RKO (cell line): ENCODE measurements at places on chromosomes 6 and 20.

DNA sequence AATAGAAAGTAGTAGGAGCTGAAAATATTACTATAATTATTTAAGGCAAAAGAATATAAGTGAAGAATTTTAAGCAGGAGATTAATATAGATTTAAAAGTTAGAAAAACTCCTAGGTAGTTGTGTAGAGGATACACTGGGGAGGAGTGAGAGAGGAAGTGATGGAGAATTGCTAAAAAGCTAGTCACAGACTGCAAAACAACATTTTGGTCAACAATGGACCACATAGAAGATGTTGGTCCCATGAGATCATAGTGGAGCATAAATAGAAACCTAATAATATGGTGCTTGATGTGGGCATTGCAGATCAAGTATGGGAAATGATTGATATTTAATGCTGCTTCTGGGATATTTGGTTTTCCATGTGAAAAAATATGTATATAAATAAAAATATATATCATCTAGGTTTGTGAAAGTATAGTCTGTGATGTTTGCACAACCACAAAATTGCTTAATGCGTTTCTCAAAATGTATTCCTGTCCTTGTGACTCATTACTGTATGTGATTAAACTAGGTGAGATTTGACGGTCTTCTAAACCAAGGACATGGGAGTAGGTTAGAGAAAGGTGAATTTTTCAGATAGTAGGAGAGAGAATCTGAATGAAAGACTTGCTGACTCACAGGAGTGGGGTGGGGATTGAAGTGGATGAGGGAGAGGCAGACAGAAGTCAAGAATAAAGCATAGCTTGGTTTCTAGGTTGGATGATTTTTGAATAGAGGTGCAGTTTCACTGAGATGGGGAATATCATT lies 174.0 kb downstream of the BCKDHB start:
- DNase-seq = no peak

GRCh38 chr6:6981681-6982322 lies 126.0 kb upstream of the RREB1 start:
- no peak for DNase-seq

GRCh38 chr20:58744836-58745235 lies 52.2 kb downstream of the NPEPL1 start:
- no peak for DNase-seq

GRCh38 chr6:3414327-3415081 lies 42.3 kb downstream of the SLC22A23 start:
- DNase-seq = no peak

DNA sequence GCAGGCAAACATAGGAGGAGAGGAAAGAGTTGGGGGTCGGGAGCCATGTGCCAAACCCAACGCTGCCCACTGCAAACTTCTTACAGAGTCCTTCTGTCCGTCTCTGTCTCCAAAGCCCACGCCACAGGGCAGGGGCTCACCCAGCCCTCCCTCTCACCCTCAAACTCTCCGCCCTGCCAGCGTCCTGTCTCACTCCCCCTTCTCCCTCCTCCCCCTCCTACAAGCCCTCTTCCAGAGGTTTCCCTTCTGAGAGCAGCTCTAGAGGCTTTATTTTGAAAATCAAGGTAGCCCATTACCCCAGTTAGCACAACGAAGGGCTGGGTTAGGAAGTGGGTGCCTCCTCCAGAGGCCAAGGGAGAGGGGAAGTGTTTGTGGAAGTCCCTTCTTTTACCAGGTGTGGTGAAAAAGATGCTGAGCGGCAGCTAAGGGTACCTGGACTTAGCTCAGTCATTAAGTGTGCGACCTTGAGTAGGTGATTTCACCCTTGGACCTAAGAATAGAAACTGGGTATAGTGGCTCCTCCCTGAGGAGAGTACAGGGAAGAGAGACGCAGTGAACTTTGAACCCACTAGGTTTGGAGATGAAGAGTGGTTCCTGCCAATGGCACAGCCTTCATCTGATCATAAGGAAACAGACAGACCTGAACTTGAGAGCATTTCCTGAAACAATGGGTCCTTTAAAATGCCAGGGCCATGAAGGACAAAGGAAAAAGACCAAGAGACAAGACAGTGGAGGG lies 123.8 kb downstream of the BANF2 start:
- no peak for DNase-seq

GRCh38 chr6:69349771-69350170 lies 447.0 kb downstream of the LMBRD1 start:
- DNase-seq = no peak

- DNase-seq = no peak
Observed at GRCh38 chr6:99933129-99933528, 60.9 kb downstream of the MCHR2 start.

DNA sequence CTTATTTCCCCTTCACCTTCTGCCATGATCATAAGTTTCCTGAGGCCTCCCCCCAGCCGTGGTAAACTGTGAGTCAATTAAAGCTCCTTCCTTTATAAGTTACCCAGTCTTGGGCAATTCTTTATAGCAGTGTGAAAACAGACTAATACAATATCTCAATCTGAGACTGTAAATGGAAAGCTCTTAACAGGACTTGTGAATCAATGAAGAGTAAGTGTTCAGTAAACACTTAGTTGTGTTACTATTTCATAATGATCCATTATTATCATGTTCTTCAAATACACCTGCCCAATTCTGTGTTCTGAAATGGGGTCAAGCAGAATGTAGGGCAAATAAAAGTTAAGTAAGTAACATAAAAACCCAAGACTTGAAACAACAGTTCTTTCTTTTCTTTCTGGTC lies 266.2 kb downstream of the TENT5A start:
- no peak for DNase-seq

GRCh38 chr20:56414842-56415765 lies 3.0 kb downstream of the CASS4 start:
- DNase-seq = peak; percentile 20
